Fibroblast of mammary gland (primary cell): ENCODE measurements at places on chromosomes 6 and 20.

- DNase-seq = no peak
Observed at GRCh38 chr6:46888578-46888977, 33.2 kb downstream of the ADGRF5 start.

GRCh38 chr6:144601221-144601620 lies 316.1 kb downstream of the UTRN start:
- peak; percentile 4 for DNase-seq

DNA sequence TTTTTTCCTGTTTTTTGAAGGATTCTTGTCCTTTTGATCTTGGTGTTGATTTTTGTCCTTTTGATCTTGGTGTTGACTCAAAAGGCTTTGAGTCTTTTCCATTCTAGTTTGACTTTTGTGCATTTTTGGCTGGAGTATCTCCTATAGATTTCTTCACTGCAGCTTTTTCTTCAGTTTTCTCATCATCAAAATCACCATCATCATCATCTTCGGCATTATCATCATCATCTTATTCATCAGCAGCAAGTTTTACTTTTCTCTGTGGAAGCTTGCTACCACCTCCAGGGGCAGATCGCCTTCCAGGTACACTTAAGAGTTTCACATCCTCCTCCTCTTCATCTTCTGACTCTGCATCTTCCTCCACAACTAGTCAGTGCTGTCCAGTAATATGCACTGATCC lies 56.5 kb upstream of the MCHR2 start:
- no peak for DNase-seq

DNA sequence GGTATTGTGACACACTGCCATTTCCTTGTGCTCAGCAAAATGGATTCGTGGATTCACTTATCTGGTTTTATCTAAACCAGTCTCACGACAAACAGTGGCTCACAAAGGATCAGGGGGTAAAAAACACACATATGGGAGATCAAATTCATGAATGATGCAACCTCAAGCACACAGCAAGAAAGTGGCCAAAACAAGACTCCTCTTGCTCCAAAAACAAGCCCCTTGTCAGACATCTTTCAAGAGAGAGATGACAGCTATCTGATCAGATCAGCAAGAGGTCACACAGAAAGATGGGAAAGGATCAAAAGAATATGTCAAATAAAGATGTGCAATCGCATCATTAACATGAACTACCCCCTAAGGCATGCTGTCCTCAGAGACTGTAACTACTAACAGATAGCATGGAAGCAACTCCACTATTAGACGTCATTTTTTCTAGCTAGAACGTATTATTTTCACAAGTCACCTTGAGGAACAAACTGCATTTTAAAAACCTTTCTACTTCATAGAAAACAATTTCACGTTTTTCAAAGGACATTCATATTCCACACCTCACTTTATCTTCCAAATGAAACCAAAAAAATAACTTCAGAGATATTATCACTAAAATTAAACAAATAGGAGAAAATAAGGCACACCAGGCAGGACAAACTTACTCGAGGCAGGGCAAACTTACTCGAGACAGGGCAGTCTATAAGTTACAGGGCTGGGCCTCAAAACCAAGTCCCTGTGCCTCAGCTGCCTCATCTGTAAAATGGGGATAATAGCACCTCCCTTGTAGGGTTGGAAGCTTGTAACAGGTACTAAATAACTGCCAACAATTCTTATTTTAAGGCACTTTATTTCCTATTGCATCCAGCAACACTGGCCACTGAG lies 122.3 kb downstream of the PREX1 start:
- peak; percentile 68 for DNase-seq

DNA sequence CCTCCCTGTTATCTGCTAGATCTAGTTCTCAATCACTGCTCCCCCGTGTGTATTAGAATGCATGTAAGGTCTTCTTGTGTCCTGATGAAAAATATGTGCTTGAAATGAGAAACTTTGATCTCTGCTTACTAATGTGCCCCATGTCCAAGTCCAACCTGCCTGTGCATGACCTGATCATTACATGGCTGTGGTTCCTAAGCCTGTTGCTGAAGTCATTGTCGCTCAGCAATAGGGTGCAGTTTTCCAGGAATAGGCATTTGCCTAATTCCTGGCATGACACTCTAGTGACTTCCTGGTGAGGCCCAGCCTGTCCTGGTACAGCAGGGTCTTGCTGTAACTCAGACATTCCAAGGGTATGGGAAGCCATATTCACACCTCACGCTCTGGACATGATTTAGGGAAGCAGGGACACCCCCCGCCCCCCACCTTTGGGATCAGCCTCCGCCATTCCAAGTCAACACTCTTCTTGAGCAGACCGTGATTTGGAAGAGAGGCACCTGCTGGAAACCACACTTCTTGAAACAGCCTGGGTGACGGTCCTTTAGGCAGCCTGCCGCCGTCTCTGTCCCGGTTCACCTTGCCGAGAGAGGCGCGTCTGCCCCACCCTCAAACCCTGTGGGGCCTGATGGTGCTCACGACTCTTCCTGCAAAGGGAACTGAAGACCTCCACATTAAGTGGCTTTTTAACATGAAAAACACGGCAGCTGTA lies 73.4 kb downstream of the PTPN1 start:
- no peak for DNase-seq

- peak; percentile 25 for DNase-seq
Observed at GRCh38 chr6:44606504-44606903, 219.0 kb downstream of the CDC5L start.

DNA sequence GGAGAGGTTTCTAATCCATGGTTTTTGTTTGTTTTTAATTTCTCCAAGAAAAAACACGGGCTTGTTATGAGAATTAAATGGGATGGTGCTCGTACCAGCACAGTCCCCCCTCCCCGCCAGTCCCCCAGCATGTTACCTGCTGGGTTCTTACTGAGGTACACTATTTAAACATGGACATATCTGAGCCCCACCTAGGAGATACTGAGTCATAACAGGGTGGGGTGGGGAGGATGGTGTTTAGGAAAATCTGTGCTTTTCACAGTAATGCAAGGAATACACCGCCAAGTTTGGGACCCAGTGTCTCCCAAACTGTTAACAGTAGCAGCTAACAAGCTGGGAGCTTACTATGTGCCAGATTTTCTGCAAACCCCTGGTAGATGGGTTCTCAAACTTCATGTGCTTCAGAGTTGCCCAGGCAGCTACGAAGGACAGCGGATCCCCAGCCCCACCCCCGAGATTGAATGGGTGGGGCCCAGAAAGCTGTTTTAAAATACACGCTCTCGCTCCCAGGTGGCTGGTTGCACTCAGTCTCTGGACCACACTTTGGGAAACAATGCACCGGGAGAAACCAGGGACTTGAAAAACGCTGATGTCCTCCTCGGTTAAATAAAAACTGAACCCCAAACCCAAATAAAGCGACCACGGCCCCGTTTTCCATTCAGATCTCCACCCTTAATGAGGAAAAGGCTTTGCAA lies 995 bp downstream of the ZFP64 start:
- DNase-seq = peak; percentile 30

DNA sequence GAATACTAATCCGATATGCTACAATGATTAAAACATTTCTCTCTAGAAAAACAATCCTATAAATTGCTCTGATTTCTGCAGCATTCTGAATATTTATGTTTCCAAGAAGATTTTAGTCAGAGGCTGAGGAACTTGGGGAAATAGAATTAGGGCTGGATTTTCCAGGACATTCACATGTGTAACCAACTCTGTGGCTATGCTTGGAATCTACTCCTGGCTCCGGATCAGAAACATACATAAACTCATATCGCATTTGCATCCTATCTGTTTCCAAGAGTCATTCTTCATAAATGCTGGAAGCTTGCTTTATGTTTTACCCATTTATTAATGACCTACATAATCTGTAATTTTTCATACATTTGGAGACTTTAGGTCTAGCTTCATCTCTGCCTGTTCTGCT lies 459.9 kb upstream of the MARCKS start:
- no peak for DNase-seq
